ENCODE measurements at places on chromosomes 7 and 10.

DNA sequence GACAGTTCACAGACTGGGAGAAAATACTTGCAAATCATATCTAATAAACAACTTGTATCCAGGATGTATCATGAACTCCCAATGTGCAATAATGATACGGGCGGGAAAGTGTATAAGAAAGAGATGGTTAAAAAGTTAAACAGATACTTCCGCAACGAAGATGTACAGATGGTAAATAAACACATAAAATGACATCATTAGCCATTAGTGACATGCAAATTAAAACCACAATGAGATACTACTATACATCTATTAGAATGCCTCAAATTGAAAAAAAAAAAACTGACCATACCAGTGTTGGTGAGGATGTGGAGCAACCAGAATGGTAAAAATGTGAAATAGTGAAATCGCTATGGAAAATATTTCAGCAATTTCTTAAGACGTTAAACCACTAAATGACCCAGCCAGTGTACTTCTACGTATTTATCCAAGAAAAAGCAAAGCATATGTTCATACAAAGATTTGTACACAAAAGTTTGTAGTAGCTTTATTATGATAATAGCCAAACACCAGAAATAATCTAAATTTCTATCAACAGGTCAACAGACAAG is 83.5 kb downstream of the IPMK start:
- DNase-seq, result no peak

GRCh38 chr7:156222151-156222550 is 409.9 kb upstream of the SHH start:
- no peak for DNase-seq

DNA sequence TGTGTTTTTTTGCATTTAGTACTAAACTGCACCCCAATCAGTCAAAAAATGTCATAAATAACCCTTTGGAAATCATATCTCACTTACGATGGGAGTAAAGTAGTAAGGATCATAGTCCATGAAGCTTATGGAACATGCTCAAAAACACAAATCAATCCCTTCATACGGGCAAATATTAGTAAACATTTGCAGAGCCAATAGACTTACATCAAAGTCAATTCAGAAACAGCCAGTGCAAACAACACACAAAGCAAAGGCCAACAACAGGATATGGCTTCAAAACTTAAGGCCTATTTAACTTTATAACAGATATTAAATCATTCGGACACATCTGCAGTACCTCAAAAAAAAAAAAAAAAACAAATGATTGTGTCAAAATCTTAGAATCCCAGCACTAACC is 32.1 kb downstream of the SGCE start:
- DNase-seq, result no peak

DNA sequence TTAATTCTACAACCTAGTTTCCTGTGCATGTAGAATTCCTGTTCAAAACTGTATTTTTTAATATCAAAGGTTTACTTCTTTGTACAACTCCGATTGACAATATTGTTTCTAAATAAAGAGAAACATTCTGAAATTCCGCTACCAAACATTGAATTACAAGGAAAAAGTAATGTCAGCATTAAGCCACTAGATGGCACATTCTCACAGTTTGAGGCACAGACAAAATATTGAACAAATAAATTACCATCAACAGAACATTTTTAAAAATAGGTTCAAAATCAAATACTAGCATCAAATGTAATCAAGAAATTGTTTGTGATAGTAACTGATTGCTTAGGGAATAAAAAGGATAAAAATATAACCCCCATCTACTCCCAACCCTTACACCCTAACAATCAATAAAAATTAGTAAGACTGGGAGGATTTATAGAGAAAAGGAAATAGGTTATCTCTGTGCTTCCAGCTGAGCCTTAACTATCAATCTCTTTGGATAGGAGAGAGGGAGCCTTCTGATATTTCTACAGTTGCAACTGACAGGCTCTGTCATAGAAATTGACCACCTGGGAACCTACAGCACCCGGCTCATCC is 86.6 kb upstream of the C7orf33 start:
- peak; percentile 76 for DNase-seq

GRCh38 chr7:100173806-100174495 is 3.2 kb downstream of the GPC2 start:
- DNase-seq, result no peak
